ENCODE measurements at places on chromosomes 2 and 18. TPM values are rescaled to one million over a fixed set of nuclear protein-coding genes. Genes with fewer than 3 reads are reported as not detected.

The ALPI gene
- not detected for total RNA-seq

The FOSL2 gene
- 96.4 TPM for total RNA-seq

The CAPN14 gene
- total RNA-seq, result 0.35 TPM

The POTEC gene
- not detected for total RNA-seq

The CYP27A1 gene
- total RNA-seq, result not detected

The C2orf80 gene
- not detected for total RNA-seq

The FBXO48 gene
- total RNA-seq, result 5.0 TPM

The LMAN2L gene
- 12.2 TPM for total RNA-seq

The LTBP1 gene
- 0.33 TPM for total RNA-seq

The SLC4A5 gene
- 3.4 TPM for total RNA-seq

The SPTBN1 gene
- 112 TPM for total RNA-seq

The CREB1 gene
- total RNA-seq, result 91.3 TPM

The EVX2 gene
- not detected for total RNA-seq

The GLI2 gene
- 0.43 TPM for total RNA-seq

The TUBA3D gene
- not detected for total RNA-seq

The MOCOS gene
- 0.25 TPM for total RNA-seq

The PPP1R7 gene
- total RNA-seq, result 103 TPM

The LYPD6B gene
- 0.20 TPM for total RNA-seq

The TMEM87B gene
- 23.8 TPM for total RNA-seq

The TBR1 gene
- not detected for total RNA-seq

The DSC3 gene
- not detected for total RNA-seq

The CYS1 gene
- 0.71 TPM for total RNA-seq

The IMMT gene
- total RNA-seq, result 144 TPM

The VAMP5 gene
- total RNA-seq, result 89.6 TPM

The ITGB6 gene
- total RNA-seq, result not detected

The CTAGE1 gene
- not detected for total RNA-seq

The ALLC gene
- total RNA-seq, result not detected

The OSBPL6 gene
- total RNA-seq, result 0.78 TPM

The KLHL29 gene
- 0.33 TPM for total RNA-seq

The ATP6V1C2 gene
- not detected for total RNA-seq

The NEDD4L gene
- 5.8 TPM for total RNA-seq

The MYO5B gene
- not detected for total RNA-seq

The AQP12B gene
- not detected for total RNA-seq

The KCNG2 gene
- not detected for total RNA-seq

The ZNF516 gene
- 3.9 TPM for total RNA-seq

The RAB17 gene
- not detected for total RNA-seq

The SLC4A3 gene
- total RNA-seq, result not detected

The NOSTRIN gene
- total RNA-seq, result not detected

The RHBDD1 gene
- 43.0 TPM for total RNA-seq

The PTRHD1 gene
- total RNA-seq, result 25.5 TPM

The DOK1 gene
- total RNA-seq, result 46.8 TPM

Data from activated CD4-positive, alpha-beta memory T cell treated with anti-CD3 and anti-CD28 coated beads, Interleukin-2, amount 10 ng/mL, durations not matched to agents 7 days and 5 days (primary cell).